ENCODE measurements at places on chromosomes 13 and 19.
A peak's percentile ranks its signal among the peaks of the same experiment; 100 is the strongest.

- DNase-seq: no peak
Observed at GRCh38 chr13:71300602-71301001, 566.4 kb downstream of the DACH1 start.

- DNase-seq: no peak
Observed at GRCh38 chr19:46631481-46631880, 4.5 kb downstream of the GNG8 start.

GRCh38 chr13:46492946-46493345, 60.0 kb upstream of the LRCH1 start:
- DNase-seq: no peak

- no peak for DNase-seq
Observed at GRCh38 chr13:21429211-21429610, 29.9 kb downstream of the ZDHHC20 start.

- DNase-seq: no peak
Observed at GRCh38 chr19:38669552-38669951, 22.1 kb downstream of the ACTN4 start.

DNA sequence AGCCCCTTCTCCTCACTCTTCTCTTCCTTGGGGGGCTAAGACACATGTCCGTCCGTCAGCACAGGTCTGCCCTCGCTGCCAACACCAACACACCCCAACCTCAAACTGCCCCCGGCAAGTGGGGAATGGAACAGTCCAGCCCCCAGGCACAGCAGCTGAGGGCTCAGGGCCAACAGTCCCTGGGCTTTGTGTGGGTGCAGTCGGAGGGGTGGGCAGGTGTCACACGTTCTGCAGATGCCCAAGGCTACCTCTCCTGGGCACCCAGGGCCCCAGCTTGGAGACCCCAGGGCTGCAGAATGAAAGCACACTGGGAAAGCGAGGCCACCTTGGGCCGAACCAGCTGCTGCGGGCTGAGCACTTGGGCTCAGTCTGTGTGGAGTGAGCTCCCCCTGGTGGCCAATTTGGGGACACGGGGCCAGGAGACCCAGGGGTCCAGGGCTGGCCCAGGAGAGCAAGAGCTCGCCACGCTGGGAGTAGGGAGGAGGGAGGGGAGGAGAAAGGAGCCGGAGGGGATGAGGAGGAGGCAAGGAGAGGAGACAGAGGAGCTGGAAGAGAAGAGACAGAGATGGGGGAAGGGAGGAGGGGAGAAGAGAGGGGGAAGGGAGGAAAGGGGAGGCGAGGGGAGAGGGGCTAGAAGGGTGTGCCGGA, 14.0 kb upstream of the ATP8B3 start:
- DNase-seq: peak; percentile 29

DNA sequence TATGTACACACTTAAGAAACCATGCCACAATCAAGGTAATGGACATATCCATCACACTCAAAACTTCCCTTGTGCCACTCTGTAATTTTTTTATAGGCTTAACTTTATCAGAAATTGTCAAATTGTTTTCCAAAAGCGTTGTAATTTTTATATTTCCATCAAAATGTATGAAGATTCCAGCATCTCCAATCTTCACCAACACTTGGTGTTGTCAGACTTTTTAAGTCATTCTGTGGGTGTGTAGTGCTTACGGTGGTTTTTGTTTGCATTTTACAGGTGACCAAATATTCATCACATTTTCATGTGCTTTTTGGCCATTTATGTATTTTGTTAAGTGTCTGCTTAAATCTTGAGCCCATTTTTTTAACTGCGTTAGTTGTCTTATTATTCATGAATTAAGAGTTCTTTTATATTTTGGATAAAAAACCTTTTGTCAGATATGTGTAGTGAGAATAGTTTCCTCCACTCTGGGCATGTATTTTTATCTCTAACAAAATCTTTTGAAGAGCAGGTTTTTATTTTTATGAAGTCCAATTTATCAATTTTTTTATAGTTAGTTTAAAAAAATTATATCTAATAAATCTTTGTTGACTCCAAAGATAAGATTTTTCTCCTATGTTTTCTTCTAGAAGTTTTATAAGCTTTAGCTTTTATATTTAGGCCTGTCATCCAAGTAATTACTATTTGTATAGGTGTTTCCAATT, 4.6 kb upstream of the ZNF45 start:
- no peak for DNase-seq

GRCh38 chr19:9885077-9885552, 50.0 kb downstream of the PIN1 start:
- no peak for DNase-seq

DNA sequence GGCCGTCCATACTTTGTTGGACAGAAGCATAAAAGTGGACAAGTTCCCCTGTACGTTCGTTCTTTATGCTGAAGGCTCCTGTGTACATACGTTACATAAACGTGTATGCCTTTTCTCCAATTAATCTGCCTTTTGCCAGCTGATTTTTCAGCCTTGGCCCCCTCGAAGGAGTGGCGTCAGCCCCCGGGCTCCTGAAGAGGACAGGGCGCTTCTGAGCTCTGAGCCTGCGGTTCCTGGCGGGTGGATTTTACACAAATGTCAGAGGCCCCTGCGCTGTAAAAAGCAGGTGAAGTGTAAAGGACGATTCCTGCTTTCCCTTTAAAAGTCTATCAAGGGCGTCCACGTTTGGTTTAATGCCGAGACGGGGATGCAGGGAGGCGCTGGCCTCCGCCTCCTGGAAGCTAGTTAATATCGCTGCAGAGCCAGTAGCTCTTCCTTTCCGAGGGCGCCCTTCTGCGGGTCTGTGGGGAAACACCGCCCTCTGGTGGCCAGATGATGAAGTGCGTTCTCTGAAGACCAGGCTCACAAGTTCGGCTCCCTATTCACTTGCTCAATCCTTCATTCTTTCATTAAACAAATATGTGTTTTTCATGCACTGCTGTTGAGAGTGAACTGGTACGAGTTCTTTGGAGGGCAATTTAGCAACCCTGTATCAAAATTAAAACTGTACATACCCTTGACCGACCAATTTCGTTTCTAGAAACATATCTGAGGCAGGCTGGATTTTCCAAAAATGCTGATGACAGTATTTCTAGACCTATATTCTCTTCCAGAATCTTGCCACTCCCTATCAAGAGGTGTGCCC, 62.0 kb downstream of the GPR12 start:
- DNase-seq: peak; percentile 48

DNA sequence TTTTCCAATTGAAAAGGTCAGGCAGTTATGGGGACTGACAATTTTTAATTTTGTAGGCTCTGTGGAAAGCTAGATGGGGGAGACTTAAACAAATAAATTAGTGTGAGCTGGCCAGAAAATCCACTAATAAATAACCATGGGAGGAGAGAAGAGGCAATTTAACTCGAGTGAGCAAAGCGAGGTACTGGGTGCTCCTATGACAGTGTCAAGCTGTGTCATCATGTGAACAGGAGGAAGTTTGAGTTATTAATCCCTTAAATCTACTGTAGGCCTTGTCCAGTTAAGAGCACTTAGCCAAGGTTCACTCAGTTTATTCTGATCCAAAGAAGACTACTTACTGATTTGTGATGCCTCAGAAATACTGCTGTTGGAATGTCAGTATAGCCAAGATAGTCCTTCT, 122.8 kb downstream of the OXGR1 start:
- peak; percentile 4 for DNase-seq

GRCh38 chr13:23695711-23696464, 125.7 kb downstream of the TNFRSF19 start:
- peak; percentile 88 for DNase-seq

- DNase-seq: no peak
Observed at GRCh38 chr19:16885166-16885565, 3.6 kb upstream of the F2RL3 start.

DNA sequence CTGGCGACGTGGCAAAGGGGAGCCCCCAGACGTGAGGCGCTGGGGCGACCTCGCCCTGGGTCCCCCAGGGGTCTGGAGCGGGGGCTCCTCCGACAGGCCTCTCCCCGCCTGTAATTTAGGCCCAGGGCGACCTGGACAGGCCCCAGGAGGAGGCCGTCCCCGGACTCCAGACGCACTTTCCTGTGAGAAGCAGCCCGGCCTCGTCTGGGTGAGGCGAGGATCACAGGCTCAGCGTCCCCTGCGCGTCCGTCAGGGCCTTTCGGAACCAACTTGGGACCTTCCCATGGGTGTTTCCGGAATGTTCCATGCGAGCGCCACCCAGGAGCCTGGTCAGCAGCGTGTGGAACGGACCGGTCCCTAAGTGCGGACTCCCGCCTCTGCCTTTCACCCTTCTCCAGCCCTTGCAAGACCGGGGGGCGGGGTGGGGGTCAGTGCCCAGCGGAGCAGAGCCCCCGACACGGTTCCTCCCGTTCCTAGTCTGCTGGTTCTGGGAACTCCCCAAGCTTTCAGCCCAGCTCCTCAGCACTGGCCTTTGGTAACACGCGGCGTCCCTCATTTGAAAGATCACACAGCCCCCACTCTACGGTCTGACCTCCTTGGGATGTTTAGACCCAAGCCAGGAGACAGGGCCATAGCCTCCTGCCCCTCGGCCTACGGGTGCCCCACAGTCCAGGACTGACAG, 1.1 kb upstream of the GRTP1 start:
- DNase-seq: no peak

DNA sequence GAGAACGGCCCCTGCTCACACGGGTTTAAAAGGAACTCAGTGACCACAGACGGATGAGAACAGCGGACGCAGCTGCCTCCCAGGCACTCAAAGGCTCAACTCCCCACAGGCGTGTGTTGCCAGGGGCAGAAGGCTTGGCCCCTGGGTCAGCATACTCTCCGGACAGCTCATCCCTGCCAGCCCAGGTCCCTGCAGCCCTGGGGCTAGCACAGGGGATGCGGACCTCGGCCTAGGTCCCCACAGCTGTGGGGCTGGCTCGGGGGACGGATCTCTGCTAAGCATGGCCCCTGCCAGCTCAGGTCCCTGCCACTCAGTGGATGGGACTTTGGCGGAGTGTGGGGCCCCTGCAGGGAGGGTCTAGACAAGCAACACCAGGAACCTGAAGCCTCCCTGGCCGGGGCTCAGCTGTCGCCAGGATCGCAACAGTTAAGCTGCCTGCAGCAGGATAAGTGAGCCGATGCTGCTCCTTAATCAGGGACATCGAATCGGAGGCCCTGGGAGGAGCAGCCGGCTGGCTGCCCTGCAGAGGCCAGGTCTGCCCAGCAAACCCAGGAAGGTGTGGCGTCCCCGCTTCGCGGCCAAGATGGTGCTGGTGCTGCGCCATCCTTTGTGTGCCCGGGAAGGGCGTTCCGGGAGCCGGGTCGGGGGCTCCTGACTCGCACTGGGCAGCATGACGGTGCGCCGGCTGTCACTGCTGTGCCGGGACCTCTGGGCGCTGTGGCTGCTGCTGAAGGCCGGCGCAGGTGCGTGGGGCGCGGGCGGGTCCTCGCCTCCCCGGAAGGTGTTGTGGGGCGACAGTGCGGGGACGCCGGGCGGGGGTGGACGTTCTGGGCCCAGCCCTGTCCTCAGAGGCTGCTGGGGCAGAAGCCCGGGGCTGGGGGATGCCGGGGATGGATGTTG, 32.5 kb downstream of the MCF2L start:
- DNase-seq: peak; percentile 95

GRCh38 chr13:50453188-50453587, 390.3 kb downstream of the DLEU7 start:
- no peak for DNase-seq

GRCh38 chr13:50459046-50459445, 384.4 kb downstream of the DLEU7 start:
- DNase-seq: no peak

GRCh38 chr19:13873834-13874515, 3.0 kb upstream of the NANOS3 start:
- DNase-seq: no peak

DNA sequence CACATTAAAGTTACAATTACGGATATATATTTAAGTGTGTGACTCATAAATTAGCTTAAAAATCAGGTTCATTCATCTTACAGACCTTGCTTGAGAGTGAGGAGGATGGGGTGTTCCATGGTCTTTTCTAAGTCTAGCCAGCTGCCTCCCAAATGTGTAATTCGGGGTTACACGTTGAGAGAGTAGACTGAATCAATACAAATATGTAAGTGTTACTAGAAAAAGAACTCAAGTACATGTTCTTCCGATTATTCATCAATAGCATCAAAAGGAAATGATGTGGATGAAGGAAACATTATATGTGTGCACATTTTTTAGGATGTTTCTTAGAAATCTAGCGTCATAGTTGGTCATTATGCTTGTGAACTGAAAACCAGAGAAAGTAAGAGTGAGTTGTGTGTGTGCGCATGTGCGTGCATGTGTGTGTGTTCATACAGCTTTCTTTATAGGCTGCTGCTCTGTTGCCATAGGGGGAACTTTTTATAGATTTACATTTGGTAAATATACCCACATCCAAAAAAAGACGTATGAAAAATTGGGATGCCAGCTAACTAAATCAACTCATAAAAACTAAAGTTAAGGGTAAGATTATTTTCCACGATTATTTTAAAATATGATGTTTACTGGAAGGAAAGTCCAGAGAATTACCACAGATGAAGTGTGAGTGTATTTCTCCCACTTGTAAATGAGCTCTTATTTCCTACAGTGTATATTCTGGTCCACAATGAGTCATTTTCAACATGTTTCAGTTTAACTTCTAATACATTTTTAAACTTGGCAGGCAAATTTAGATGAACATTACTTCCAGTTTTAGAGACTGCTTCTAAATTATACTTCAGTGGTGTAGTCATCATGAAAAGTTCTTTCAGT, 82.4 kb downstream of the PIBF1 start:
- no peak for DNase-seq

DNA sequence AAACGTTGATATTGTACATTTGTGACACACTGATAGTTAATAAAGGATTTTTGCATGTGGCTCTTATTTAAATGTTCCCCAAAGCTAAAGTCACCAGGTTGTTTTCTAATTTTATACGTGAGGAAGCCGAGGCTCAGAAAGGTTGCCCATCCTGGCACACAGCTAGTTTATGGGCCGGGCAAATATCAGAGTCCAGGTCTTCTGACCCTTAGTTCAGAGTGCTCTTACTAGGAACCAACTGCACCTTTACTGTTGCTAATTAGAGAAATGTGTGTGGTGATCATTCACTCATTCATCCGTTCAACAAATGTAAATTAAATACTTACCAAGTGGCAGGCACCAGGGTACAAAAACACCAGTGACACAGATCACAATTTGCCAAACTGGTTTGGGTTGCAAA, 46.3 kb upstream of the RGCC start:
- no peak for DNase-seq

DNA sequence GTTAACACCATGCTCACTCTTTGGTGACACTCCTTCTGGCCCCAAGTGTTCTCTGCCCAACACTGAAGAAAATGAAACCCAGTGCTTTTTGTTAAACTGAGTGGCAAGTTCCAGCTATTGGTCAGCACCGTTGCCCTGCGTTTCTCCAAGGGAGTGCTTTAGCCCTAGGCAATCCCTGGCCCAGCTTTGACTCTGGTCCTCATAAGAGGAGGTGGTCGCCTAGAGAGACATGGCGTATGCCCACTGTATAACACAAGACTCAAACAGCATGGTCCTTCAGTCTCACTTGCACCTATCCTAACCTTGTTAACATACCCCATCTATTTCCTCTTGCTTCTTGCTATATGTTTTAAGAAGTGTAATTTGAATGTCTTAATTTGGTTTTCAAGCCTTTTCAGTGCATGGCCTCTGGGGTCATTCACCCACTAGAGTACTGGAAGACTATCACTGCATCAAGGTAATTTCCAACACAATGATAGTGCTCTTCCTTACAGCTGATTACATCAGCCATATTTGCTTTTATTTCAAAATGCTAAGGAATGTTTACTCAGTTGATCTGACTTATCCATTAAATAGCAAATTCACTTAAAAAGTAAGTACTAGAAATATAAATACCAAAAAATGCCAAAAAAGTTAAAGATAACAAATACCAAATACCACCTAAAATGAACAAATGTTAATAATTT, 190.5 kb upstream of the SOX21 start:
- DNase-seq: no peak

- DNase-seq: no peak
Observed at GRCh38 chr13:29861694-29862110, 11.3 kb upstream of the UBL3 start.
